Stimulated activated CD4-positive, alpha-beta T cell treated with anti-CD3 and anti-CD28 coated beads, Interleukin-15, amount 100 ng/mL, for 1 hour (primary cell): ENCODE measurements at places on chromosomes 2 and 18.

DNA sequence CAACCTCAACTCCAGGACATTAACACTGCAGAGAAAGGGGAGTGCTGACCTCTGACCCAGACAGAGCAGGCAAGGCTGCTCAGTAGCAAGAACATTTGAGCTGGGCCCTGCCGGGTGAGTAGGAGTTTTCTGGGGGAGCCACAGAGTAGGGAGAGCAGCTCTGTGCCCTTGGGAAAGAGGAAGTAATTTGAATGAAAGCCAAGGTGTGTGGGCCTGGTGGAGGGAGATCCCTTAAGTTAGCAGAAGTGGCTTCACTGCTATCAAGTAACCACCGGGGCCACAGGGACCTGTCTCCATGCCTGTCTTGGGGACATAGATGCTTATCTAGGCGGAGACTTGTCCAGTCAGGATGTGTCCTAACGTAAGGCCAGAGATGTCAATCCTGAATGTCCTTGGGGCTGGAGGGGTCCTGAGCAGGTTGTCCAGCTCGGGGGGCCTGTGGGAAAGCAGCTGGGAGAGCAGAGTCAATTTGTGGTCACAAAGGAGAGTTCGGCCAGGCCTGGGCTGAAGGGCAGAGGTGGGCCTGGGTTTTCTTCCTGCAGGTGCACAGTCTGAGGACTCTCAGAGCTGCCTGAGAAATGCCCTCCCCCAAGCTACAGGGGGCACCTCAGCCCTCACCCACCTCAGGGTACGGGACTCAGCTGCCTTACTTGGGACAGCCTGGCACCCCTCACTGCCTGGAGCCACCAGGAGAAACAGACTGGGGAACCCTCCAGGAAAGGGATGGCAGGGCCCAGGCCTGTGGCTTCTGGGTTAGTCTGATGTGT is 15.0 kb upstream of the OTOF start:
- DNase-seq: no peak

DNA sequence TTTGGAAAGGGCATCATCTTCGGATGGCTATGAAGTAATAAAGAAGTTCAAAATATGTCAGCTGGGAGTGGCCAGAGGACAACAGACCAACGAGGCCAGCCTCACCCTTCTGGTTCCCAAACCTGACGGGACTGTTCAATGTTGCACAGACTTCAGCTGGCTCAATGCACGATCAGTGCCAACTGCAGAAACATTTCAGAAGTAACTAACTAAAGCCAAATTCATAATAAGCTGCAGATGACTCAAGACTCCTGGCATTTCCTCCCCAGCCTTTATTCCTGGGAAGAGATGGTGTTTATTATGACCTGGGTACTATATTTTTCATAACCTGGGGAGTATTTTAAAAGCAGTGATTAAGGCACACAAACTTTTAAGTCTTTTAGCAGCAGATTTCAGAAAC is 3.8 kb upstream of the ATP6V1C2 start:
- DNase-seq: no peak

GRCh38 chr2:132665401-132666140 is 4.4 kb downstream of the LYPD1 start:
- no peak for DNase-seq

- no peak for DNase-seq
Measured at GRCh38 chr2:187138265-187138664, 289.3 kb upstream of the ZSWIM2 start.

DNA sequence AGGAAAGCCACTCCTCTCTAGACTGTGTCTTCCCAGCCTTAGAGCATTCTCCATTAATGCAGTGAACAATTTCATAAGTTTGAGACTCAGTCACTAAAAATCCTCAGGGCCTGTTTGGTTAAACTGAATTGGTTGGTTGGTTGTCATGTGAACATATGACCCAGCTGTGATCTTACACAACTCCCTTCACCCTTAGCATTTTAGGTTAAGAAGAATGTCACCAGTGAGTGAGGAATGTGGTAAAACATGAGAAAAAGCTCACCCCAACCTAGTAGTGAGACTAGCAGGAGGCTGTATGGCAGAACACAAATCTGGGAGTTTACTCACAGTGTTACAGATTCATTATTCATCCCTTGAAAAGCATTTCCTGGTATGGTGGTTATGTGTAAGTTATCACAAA is 32.4 kb downstream of the LHCGR start:
- DNase-seq: no peak

DNA sequence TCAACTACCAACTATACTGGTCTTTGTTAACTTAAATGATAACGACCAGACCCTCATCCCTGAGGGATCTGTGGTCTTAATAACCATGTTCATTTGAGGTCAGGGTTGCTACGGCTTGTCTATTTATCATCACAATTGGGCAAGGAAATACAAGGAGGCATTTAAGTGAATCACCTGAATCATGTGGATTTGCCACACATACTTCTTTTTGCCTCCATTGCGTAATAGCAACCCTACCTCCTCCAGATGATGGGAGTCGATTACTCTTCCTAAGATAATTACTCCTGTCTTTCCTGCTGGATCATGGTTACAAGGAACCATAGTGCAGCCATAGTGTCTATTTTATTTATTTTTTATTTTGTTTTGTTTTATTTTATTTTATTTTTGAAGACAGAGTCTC is 42.2 kb downstream of the TAF4B start:
- no peak for DNase-seq

DNA sequence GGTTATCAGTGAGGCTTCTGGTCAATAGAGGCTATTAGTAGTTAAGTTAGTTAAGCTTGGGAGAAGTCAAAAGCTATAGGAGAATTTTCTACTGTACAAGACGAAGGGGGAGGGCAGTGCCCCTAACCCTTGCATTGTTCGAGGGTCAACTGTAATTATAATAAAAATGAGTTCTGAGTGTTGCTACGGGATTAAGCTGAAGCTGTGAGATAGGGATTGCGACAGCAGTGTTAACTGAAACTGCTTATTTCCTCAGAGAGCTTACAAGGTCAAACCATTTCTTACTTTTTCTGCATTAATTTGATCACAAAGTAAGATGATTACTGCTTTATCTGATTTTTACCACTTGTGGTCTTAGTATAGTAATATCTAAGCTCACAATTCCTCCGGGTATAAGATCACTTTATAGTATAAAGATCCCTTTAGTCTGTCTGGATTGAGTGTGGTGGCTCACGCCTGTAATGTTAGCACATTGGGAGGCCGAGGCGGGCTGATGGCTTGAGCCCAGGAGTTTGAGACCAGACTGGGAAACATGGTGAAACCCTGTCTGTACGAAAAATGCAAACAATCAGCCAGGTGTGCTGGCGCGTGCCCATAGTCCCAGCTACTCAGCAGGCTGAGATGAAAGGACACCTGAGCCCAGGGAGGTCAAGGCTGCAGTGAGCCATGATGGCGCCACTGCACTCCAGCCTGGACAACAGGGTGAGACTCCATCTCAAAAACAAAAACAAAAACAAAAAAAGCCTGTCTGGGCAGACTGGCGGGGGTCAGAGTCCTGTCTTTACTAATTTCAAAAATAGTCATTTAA is 119.5 kb upstream of the TLK1 start:
- DNase-seq: no peak

GRCh38 chr2:75094405-75094804 is 104.9 kb downstream of the TACR1 start:
- no peak for DNase-seq

DNA sequence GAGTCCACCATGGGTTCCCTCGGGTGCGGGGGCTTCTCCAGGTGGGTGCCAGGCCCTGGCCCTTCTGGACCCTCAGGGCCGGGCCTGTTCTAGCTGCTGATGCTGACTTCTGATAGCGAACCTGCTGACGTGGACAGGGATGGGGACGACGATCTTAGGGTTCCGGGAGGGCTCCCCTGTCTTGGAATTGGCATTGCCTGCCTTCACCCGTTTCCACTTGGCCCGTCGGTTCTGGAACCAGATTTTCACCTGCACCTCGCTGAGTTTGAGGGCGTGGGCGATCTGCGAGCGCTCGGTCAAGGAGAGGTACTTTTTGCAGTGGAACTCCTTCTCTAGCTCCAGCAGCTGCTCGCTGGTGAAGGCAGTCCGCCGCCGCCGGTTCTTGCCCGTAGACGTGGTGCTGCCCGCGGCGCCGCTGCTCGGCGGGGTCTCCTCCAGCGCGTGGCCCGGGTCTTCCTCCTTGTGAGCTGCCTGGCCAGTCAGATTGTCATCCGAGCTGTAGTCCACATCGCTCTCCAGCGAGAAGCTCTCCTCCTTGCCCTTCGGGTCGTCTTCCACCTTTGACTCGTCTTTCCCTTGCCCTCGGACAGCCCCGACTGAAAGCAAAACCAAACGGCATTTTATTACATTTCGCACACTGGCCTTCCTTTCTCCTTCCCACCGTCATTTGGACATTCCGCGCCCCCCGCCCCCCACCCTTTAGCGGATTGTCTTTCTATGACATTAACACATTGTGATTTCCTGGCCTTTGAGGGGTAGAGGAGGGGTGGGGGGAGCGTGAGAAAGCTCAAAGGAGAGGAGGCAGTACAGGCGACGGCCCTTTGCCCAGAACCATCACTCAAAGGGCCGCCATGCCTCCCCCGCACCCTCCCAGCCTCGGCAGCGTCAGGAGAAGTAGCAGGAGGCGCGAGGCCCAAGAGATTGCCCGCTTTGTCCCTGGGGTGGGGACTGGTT is 2.1 kb downstream of the GBX2 start:
- no peak for DNase-seq

DNA sequence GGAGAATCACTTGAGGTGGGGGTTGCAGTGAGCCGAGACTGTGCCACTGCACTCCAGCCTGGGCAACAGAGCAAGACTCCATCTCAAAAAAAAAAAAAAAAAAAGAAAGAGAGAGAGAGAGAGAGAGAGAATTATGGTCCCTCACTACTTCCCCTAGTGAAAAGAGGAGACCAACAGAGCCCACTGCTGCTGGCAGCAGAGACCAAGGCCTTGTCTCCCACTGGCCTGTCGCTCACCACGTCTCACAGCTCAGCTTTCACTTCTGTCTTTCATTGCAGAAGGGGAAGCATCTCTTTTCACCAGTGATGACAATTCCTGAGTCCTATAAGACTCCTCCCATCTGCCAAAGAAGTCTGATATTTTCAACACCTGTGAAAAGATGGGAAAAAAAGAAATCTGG is 81.3 kb downstream of the CLHC1 start:
- no peak for DNase-seq

DNA sequence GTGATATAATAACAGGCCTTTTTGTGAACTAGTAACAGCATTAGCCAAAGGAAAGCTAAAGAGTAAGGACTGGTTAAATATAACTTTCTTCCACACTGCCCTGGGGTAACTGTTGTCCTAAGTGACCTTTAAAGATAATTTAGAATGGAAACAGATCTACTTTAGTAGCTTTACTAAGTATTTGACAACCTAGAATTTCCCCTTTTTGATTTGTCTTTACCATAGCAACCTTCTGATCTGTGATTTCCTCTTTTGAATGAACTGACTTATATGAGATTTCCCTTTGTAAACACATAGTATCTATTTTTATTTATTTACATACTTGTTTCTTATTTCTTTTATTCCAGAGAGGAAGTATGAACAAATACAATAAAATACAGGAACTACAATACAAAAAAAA is 10.5 kb upstream of the KLF7 start:
- DNase-seq: no peak

DNA sequence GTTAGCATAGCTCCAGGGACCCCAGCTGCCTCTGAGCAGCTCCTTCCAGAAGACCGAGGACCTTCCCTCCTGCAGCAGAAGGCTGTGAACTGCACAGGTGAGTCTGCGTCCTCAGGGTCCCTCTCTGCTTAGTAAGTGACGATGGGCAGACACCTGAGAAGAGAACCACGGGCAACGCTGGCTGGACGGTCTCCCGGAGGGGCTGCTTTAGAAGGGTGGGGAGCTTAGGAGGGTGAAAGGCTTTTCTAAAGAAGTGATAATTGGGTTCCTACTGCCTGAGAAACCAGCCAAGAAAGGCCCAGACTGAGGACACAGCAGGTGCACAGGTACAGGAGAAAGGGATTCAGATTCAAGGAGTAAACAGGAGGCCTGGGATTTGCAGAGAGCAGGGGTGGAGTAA is 276.6 kb upstream of the PXDN start:
- no peak for DNase-seq

DNA sequence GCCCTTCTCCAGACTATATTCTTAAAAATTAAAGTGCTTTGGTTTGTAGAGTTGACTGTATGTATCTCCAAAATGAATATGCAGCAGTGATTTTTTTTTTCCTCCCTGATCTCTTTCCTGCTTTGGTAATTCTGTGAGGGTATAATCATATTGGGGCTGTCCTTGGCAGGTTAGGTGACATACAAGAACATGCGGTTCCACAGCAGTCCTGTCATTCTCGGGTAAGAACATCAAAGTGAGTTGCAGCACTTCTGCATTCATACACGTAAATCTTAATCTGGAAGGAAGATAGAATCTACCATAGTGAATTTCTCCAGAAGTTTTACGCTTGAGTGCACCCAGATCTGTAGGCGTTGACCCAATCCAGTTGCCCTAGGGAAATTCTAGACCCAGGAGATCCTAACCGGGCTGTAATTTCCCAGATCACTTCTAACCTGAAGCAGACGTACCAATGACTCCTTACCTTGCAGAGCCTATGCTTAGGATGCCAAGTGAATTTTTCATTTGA is 109.4 kb downstream of the PRPF40A start:
- no peak for DNase-seq

GRCh38 chr2:24007693-24008092 is 2.2 kb upstream of the MFSD2B start:
- no peak for DNase-seq

GRCh38 chr18:56286775-56287325 is 351.5 kb downstream of the TXNL1 start:
- DNase-seq: no peak

GRCh38 chr18:62897153-62897552 is 181.8 kb downstream of the PHLPP1 start:
- DNase-seq: no peak

GRCh38 chr2:235551965-235552364 is 58.1 kb downstream of the AGAP1 start:
- DNase-seq: no peak

DNA sequence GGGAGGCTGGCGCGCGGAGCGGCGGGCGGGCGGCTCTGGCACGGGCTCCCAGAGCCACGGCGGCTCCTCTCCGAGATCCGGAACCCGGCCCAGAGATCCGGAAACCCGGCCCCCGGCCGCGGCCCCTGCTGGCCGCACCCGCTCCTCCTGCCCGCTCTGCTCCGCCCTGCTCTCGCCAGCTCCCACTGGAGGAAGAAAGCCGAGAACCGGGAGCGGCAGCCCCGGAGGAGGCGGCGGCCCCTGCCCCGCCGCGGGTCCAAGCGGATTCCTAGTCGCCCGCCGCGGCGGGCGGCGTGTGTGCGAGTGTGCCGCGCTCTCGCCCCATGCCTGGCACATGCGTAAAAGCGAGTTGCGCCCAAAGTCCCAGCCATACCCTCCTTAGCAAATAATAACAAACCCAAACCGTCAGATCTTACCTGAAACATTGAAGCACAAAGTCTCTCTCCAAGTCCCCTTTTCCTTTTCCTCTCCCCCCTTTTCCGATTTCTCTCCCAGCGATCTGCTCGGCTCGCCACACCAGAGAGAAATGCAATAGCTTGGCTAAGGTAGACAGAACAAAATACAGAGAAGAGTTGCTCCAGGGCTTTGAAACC is 108.7 kb upstream of the KCTD1 start:
- no peak for DNase-seq

- DNase-seq: no peak
Measured at GRCh38 chr2:189425676-189426075, 15.6 kb upstream of the WDR75 start.
